ENCODE measurements at places on chromosomes 3 and 15. TPM values are rescaled to one million over a fixed set of nuclear protein-coding genes. Genes with fewer than 3 reads are reported as not detected.

FBXO40 gene
- total RNA-seq = not detected

C3orf22 gene
- total RNA-seq = not detected

CILP gene
- not detected for total RNA-seq

NR1I2 gene
- total RNA-seq = not detected

HHATL gene
- total RNA-seq = not detected

HIGD2B gene
- not detected for total RNA-seq

REC114 gene
- total RNA-seq = not detected

ADIPOQ gene
- total RNA-seq = not detected

WDR72 gene
- not detected for total RNA-seq

IGF2BP2 gene
- 26.2 TPM for total RNA-seq

CALML4 gene
- 0.82 TPM for total RNA-seq

IL5RA gene
- not detected for total RNA-seq

LRRC3B gene
- total RNA-seq = not detected

PAQR5 gene
- total RNA-seq = 8.9 TPM

KY gene
- total RNA-seq = not detected

U2SURP gene
- total RNA-seq = 141 TPM

LCTL gene
- total RNA-seq = 0.43 TPM

POTEB gene
- total RNA-seq = not detected
